Caco-2 (cell line): ENCODE measurements at places on chromosomes 3 and 15. TPM values are rescaled to one million over a fixed set of nuclear protein-coding genes. Genes with fewer than 3 reads are reported as not detected.
A peak's percentile ranks its signal among the peaks of the same experiment; 100 is the strongest.

- H3K4me1 ChIP-seq = no peaks in the 10 kb centered on the region
- no peak overlapping the region for H3K4me3 ChIP-seq
- DNase-seq = no peak
- H3K27ac ChIP-seq = no peak overlapping the region
- H3K27me3 ChIP-seq = no peaks in the 10 kb centered on the region
These were observed 80.6 kb upstream of the MITF start for GRCh38 chr3:69658514-69659140.

- no peaks in the 10 kb centered on the region for H3K36me3 ChIP-seq
- no peaks in the 10 kb centered on the region for H3K4me1 ChIP-seq
- peak overlapping the region; percentile 39 for H3K27ac ChIP-seq
These were observed 1.6 kb downstream of the GP9 start for GRCh38 chr3:129061888-129062834.

DNA sequence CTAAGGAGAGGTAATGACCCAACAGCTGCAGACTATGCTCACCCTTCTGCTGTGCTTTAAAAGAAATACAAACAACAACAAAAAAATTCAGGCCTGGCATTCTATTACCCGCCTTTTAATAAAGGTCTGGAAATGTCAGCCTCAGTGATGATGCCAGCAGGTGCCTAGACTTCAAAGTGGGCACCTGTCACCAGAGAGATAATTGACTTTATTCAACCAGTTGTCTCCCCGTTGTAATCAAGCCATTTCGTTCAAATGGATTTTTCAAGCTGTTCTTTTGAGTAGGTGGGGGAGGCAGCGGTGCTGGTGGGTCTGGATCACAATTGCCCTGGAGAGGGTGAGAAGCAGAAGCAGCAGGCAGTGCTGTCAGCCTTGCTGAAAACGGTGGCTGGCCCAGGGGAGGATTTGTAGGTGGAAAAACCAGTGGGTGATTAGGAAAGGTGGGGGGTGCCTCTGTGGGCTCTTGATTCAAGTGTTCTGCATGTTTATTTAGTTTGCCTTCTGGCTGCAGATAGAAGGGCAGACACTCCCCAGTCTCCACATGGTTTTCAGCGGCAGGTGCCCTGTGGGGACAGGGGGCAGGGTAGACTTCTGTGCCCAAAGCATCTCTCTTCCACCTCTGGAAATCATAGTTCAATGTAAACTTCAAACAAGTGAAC, 300.2 kb upstream of the SLCO3A1 start:
- no peaks in the 10 kb centered on the region for H3K27me3 ChIP-seq
- H3K27ac ChIP-seq = no peak overlapping the region
- H3K4me3 ChIP-seq = no peak overlapping the region
- DNase-seq = no peak

Gene CCDC80
- total RNA-seq = 19.4 and 26.2 TPM in 2 replicates

Gene DCP1A
- 32.5 and 32.9 TPM in 2 replicates for total RNA-seq

Gene GOLGA8Q
- not detected in 2 replicates for total RNA-seq

GRCh38 chr3:64022451-64023186, 675 bp downstream of the PSMD6 start:
- peak overlapping the region; percentile 88 for H3K4me3 ChIP-seq
- H3K36me3 ChIP-seq = no peaks in the 10 kb centered on the region
- no peaks in the 10 kb centered on the region for H3K27me3 ChIP-seq
- DNase-seq = no peak
- H3K27ac ChIP-seq = peak overlapping the region; percentile 57
- H3K4me1 ChIP-seq = peaks cover 4% of the 10 kb centered on the region; the same call in 1 of the 2 replicates

DNA sequence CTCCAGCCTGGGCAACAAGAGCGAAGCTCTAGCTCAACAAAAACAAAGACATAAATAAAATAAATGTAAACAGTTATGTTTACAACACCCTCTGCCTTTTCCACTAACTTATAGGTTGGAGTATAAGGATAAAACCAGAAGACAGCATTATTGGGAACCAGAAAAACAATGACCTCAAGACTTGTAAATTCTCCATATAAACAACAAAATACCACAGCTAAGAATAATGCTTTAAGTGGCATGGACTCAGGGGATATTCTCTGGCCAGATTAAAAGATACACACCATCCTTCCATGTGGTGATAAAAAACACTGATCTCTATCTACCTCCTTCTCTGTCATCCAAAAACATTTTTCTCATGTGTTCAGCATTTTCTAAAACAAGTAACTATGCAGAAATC, 500.6 kb downstream of the MAGI1 start:
- no peaks in the 10 kb centered on the region for H3K36me3 ChIP-seq
- no peaks in the 10 kb centered on the region for H3K4me1 ChIP-seq
- DNase-seq = no peak
- no peaks in the 10 kb centered on the region for H3K27me3 ChIP-seq
- H3K4me3 ChIP-seq = no peak overlapping the region

Gene TNIK
- 21.4 and 22.4 TPM in 2 replicates for total RNA-seq

Gene HGD
- total RNA-seq = 76.3 and 102 TPM in 2 replicates
